ENCODE measurements at places on chromosomes 6 and 20.
A peak's percentile ranks its signal among the peaks of the same experiment; 100 is the strongest.

DNA sequence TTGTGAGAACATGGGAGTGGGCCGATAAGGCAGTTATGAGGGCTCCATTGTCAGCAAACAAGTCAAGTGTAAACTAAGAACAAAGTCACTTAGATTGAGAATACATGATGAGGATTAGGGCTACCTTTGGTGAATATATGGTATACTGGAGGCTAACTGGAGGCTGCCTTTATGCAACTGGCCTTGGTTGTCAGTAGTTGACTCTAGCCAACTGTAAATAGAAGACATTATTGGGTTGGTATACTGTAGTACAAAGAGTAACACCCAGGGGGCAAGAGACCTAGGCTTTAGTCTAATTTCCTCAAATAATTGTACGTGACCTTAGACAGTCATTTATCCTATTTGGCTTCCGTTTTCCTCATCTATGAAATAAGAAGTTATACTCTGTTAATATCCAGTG is 235.2 kb downstream of the ARID1B start:
- DNase-seq: no peak

DNA sequence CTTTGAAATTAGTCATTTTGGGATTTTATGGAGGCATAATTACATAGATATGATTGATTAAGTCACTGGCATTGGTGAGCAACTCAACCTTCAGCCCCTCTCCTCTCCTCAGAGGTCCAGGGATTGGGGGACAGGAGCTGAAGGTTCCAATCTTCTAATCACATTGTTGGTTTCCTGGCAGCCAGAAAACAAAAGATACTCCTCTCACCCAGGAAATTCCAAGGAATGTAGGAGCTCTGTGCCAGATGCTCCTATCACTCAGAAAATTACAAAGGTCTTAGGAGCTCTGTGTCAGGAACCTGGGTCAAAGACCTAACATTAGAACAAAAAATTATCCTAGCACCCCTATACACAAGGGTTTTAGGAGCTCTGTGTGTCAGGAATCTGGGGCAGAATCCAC is 679.7 kb upstream of the ID4 start:
- DNase-seq: no peak

DNA sequence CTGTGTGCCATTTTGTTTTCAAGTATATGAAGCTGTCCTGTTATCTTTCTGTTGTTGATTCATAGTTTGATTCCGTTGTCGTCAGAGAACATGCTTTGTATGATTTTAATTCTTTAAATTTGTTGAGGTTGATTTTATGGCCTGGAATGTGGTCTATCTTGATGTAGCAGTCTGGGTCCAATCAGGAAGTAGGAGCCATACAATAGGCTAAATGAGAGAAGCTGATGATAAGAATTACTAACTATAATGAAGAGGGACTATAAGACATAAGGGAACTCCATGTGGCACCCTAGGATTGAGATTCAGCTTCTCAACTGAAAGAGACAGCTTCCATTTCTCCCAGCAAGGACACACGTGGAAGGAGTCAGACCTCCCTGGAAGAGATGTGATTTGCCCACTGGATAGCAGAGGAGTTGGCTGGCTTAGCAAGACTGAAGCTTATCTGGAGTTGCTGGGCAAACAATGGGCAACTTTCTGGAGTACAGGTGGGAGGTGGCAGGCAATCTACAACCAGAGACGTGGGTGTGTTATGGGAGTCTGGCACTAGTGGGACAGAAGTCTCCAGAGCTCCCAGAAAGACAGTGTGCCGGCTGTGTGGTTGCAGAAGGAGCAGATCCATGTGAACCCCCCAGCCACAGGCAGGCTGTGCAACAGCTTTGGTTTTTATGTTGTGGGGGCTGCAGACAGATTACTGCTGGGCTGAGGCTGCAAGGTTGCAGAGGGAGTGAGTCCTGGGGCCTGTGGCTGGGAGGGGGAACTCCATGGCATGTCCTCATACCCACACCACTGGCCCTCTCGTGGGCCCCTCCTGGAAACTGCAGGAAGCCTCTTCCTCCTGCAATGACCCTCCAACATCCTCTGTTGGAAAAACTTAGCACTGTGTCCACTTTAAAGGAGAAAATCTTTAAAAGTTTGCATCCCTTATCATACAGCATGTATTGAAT is 7.1 kb downstream of the ZNF831 start:
- DNase-seq: no peak

- no peak for DNase-seq
These were observed 65.6 kb downstream of the STMND1 start for GRCh38 chr6:17167327-17167979.

- no peak for DNase-seq
These were observed 26.8 kb downstream of the HS3ST5 start for GRCh38 chr6:114315831-114316595.

- DNase-seq: no peak
These were observed 42.6 kb downstream of the TSBP1 start for GRCh38 chr6:32329141-32329540.

- DNase-seq: no peak
These were observed 77.3 kb downstream of the SLC22A23 start for GRCh38 chr6:3379482-3380060.

- no peak for DNase-seq
These were observed 13.7 kb downstream of the PHF3 start for GRCh38 chr6:63649269-63649668.

DNA sequence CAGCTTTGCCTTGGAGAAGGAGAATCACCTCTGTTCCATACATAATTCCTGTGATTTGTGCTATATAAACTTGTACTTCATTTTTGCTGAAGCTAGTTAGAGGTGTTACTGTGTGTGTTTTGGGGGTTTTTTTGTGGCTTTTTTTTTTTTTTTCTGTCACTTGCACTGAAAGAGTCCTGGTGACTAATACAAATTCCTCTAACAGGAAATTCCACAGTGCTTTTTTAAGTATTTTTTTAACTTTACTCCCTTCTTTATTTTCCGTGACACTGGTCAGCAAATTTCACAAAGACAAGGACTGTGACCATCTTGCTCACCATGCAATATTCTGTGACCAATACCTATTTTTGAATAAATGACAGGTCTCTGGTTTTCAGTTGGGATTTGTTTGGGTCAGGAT is 110.5 kb downstream of the ISM1 start:
- DNase-seq: no peak

- peak; percentile 61 for DNase-seq
These were observed 38.8 kb downstream of the ERMARD start for GRCh38 chr6:169789944-169790927.

DNA sequence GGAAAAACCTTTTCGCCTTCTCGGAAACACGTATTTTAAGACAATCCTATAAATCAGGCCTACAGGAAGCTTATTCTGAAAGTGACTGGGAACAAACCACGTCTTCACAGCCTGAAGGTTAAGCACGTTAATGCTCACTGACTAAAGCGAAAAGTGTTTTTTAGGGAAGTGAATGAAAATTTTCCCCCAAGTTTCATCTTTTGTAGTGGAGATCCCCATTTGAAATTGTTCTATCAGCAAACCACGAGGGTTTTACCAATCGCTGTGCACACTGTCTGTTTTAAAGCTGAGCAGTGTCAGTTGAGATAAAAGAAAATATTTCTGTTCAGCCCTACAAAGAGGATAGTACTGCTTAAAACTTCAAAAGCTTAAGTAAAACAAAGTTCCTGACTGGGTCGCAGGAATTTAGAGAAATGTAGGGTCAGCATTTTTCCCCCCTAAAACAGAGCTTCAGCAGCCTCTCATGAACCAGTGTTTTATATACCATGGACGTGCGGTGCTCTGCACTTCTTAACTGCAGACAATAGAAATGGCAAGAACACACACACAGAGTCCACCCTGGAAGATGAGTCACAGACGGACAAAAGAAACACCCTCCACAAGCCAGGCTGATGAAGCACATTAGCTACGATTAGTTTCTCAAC is 34.9 kb downstream of the SLC22A23 start:
- DNase-seq: no peak

GRCh38 chr6:15299430-15300131 is 53.7 kb downstream of the JARID2 start:
- DNase-seq: no peak

- DNase-seq: no peak
These were observed 115.3 kb upstream of the ECI2 start for GRCh38 chr6:4250645-4251044.

GRCh38 chr6:17493286-17493685 is 99.9 kb downstream of the CAP2 start:
- no peak for DNase-seq

Measured in Panc1 (cell line).